Cardiac fibroblast (primary cell): ENCODE measurements at places on chromosomes 12 and 14.

DNA sequence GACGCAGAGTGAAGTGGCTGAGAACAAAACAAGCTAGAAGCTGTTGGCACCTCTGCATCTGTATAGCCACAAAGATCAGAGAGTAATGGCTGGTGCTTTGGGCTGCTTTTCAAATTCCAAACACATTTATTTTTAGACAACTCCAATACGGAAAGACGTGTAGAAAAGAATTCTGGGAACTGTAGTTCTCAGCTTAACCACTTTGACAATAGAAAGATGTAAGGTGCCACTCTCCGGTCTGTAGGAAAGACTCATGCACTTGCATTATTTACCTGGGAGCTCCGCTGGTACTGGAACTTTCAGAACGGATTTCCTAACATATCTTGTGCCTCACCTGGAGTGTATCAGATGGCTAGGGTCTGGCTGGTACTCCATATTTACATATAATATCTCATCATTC lies 1.8 kb upstream of the OR4K2 start:
- DNase-seq = no peak

DNA sequence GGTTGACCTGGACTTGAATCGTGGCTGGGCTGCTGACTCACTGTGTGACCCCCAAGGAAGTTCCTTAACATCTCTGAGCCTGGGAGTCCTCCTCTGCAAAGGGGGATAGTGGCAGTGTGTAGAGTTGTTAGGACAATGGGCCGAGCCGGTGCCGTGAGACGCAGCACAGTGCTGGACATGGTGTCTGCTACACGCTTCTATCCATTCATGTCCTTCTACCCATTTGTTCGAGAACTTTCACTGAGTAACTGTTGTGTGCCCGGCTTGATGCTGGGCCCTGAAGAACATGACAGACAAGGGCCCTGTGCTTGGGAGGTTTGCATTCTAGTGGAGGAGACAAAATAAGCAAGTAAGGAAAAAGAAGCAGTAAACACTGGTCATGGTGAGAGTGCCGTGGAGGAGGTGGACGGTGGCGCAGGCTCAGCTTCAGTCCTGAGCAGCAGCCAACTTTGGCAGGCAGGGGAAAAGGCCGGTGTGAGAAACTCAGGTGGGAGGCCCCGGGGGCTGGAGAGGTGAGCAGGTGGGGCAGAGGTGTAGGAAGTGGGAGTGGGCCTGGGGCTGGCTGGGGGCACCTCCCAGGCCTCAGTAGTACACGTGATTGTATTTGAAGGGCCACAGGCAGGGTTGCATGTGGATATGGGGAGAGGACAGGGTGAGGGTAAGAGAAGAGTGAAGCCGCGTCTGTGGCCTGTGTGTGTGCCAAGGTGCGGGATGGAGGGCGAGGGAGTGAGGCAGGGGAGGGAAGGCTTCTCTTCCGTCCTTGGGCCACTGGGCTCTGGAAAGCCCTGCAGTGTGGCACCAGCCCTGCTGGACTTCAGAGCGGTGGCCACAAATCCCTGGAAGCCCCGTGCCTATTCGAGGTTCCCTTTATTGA lies 13.8 kb downstream of the VASH1 start:
- no peak for DNase-seq

- no peak for DNase-seq
These were observed 53.8 kb upstream of the CCDC175 start for GRCh38 chr14:59630288-59630963.

DNA sequence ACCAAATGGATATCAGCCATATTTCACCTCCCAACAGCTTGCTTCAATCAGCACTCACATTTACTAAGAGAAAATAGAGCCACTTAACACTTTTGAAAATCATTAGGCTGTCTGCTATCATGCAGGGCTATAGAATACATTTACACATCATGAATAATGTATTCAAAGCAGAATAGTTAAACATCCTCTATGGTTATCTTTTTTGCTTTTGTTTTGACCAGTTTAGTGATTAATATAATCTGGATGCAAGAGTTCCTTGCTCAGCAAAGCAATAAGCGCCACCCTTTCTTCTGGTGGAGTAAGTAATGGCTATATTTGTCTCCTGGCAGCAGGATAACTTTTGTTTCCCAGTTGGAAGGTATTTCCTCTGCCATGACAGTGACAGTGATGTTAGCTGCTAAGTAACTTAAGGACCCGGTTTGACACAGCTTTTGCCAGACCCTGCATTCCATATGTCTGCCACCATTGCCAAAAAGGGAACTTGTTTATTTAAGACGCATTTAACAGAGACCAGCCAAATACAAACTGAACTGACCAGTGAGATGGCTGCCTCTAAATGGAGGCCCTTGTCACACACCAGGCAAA lies 70.3 kb upstream of the NR2C1 start:
- DNase-seq = peak; percentile 42

DNA sequence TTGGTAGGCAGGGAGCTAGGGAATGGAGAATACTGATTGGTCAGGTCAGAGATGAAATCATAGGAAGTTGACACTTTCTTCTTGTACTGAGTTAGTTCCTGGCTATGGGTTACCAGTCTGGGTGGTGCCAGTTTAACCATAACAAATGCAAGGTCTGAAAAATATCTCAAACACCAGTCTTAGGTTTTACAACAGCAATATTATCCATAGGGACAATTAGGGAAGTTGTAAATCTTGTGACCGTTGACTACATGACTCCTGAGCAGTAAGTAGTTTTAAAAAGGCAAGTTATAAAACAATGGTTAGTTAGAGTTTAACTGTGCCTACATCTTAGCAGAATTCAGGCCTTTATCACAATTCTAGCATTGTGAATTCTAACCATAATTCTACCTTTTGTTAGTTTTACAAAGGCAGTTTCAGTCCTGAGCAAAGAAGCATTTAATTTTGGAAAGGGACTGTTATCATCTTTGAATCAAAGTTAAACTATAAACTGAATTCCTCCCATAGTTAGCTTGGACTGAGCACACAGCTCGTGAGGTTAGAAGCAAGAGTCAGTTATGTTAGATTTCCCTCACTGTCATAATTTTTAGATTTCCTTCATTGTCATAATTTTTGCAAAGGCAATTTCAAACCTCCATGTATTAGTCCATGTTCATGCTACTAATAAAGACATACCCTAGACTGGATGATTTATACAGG lies 19.7 kb upstream of the MON2 start:
- no peak for DNase-seq

DNA sequence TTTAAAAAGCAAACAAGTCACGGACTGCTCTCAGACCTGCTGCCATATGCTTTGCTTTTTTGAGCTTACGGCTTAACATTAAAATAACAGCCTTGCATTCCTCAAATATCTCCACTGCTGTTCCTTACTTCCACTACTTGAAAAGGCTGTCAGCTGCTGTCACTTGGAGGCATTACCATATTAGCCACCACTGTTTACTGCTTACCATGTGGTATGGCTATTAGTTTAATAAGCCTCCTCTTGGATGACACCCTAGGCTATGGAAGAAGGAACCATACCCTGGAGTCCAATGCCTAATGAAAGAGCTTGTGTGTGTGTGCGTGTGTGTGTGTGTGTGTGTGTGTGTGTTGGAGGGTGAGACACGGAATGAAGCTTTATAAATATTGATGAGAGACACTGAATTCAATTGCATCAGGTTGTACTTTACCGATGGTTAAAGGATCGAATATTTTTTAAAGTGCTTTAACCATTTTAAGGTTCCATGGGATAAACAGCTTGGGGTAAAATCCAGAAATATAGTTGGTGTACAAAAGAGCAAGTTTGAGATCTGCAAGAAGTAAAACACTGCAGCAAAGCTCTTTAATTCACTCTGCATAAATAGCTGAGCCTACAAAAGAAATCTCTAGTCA lies 174.5 kb downstream of the TTC7B start:
- no peak for DNase-seq

- DNase-seq = no peak
These were observed 41.8 kb downstream of the FMNL3 start for GRCh38 chr12:49665384-49665783.

DNA sequence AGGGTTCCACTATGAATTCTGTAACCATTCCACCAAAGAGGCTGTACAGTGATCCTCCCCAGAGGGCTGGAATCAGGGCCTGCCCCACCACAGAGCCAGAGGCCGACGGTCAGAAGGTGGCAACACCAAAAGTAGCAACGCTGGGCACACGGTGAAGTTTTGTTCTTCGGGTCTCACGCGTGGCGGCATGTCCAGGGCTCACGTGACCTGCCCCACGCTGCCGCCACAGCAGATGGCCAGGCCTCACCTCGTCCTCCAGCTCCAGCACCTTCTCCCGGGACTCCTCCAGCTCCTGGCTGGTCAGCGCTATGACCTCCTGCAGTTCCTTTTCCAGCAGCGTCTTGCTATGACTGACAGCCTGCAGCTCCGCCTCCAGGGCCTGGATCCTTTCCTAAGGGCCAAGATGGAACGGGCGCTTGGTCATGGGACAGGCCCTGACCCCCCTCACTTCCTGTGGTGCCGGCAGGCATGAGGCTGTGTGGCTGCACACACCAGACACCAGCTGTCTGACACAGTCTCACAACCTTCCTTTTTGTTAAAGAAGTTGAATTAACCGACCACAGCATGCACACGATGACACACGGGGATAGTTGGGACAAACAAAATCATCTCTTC lies 22.4 kb upstream of the ANKLE2 start:
- no peak for DNase-seq

GRCh38 chr12:81450920-81451739 lies 308.0 kb downstream of the PPFIA2 start:
- DNase-seq = peak; percentile 81

DNA sequence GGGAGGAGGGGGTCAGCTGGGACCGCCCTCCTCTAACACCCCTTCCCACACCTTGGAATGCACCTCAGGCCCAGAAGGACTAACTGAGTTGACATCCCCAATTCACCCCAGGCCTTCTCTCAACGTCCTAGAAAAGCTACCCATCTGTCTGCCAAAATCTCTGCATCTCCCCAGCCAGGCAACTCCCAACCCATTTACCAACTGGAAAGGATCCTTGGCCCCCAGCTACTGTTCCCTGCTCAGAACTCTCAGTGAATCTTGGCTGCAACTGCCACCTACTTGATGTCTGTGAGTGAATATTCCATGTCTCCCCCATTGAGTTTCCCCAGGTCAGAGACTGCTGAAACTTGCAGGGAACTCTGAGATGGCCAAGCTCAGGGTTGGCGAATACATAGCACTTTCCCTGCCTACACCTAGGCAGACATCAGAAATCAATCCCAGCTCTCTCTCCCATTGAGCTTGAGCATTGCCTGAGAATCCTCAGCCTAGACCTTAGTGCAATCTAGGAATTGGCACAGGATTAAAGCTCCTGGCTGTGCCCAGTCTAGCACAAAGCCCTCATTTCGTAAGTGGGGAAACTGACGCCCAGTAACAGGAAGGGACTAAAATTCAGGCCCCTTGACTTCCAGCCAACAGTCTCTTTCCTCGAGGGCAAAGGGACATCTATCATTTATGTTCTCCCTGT lies 71.9 kb upstream of the NCOR2 start:
- no peak for DNase-seq

- DNase-seq = no peak
These were observed 1.3 kb downstream of the MAGOHB start for GRCh38 chr12:10612110-10612509.

- DNase-seq = peak; percentile 84
These were observed 393 bp upstream of the KLHL33 start for GRCh38 chr14:20436363-20436755.

DNA sequence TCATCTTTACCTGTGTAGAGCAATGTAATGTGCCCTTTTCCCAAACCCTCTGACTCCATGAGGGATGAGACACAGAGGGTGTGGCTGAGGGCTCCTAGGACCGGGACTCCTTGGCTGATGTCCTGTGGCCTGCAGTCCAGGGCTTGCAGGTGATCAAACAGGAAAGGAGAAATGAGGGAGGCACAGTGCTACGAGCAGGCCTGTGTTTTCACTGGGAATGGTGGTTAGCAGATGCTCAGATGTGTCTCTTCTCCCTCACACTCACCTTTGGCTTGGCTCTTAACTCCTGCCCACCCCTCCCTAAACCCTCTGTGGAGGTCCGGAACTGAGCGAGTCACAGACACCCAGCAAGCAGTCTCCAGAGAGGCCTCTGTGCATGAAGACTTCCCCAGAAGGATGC lies 254.4 kb downstream of the DAD1 start:
- no peak for DNase-seq

- DNase-seq = peak; percentile 91
These were observed 27.3 kb upstream of the FRS2 start for GRCh38 chr12:69442894-69443293.

GRCh38 chr14:81485372-81485771 lies 48.3 kb downstream of the SEL1L start:
- no peak for DNase-seq

- no peak for DNase-seq
These were observed 30.0 kb upstream of the RPLP0 start for GRCh38 chr12:120230974-120231315.

DNA sequence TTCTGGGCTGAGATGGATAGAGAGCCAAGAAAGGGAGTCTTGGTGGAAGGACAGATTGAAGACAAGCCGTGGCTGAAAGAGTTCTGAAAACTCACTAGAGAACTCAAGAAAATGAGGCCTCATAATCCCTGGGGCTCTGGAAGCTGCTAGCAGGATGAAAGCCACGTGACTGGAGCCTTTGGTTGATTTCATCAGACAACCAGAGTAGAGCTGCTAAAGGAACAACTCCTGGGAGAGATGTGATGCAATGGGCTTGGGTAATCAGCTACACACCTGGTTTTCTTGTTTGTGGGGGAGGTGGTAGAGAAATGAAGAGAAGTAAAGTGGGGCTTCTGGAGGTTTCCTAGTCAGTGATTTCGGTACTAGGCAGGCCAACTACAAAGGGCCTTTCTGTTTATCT lies 13.4 kb downstream of the CSRNP2 start:
- DNase-seq = peak; percentile 40

DNA sequence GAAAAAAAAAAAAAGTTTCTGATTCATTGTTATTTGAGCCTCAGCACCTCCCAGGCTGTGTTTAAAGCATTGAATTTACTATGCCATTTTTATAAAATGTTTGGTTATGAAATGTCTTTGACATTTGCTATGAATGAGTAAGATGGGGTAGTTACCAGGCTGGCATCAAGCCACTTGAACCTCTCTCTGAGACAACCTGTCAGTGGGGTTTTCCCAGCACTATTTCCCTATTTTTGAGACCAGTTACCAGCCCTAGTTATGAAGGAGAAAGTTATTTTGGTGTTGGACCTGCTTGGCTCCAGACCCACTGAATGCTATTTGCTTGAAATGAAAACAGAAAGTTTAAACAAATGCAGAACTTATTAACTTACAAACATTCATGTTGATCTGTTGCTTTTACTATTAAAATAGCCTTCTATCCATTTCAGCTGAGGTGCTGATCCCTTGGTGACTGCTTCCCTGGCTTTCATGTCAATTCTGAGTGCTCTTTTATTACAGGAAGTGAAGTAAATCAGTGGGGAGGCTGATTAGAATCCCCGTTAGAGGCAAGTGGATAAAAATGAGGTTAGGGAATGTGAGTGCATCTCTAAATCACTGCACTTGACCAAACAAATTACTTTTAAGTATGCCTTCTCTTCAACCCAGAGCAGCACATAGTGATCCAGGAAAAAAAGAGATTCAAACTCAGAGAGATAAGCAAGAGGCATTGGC lies 37.8 kb downstream of the LLPH start:
- no peak for DNase-seq
